Suppressor macrophage (primary cell): ENCODE measurements at places on chromosomes 4 and X.

GRCh38 chr4:113979905-113980615 lies 613 bp upstream of the ARSJ start:
- DNase-seq, result no peak

DNA sequence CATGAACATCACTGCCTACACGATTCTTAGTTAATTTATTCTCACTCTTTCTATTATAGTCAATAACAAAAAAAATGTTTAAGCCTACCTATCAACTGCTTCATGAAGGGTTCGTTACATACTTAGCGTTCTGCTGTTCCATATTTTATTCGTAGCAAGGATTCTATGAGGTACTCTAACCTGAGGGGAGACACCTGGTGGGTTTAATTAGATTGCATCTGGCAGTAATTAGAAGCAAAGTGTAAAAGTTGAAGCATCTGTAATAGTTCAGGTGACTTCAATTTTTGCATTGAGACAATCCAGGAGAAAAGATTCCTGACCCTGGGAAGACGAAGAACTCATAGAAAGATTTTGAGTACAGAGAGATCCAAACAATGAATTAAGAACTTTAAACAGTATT lies 1655.8 kb upstream of the TENM3 start:
- DNase-seq, result no peak

DNA sequence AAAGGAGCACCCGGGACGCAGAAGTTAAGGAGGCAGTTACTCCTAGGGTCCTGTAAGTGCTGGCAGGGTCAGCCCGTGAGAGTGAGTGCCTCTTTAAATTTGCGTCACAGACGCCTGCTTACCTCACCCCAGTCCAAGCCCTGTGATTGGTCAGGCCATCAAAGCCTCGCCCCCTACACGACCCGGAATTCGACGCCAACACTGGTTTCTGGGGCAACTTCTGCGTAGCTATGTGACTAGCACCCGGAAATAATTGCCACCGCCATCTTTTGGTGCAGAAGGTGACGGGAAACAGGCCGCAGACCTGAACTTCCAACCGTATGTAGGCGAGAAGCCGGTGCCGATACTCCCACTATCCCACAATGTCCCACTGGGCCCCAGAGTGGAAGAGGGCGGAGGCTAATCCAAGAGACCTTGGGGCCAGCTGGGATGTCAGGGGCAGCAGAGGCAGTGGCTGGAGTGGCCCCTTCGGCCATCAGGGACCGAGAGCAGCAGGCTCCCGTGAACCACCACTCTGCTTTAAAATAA lies at the start of gene DDX53:
Gene DDX53 (plus strand): TSS at position 265 of the 528 bp plus-strand sequence. CDS start 98 bp downstream, at position 363.
- DNase-seq, result no peak

- DNase-seq, result no peak
Measured at GRCh38 chrX:67564475-67564874, 20.7 kb downstream of the AR start.

- peak; percentile 39 for DNase-seq
Measured at GRCh38 chrX:110286106-110286505, 31.8 kb downstream of the AMMECR1 start.

DNA sequence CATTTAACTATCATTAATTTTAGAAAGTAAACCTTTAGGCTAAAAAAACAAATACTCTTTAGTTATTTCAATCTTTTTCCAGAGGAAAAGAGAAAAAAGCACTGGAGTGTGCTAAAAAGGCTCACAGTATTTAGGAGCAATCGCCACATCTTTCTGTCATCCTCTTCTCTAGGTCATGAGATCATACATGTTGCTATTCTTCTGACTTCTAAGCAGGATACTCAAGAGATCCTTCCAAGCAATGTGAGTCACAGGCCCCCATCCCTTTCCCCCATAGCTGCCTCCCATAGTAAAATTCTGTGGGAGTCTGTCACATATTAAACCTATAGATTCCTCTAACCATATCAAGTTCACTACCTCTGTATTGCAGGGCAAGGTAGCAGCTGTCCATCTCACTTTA lies 7.7 kb downstream of the EDNRA start:
- no peak for DNase-seq

- DNase-seq, result no peak
Measured at GRCh38 chr4:103498161-103499070, 221.4 kb downstream of the TACR3 start.

GRCh38 chrX:13816643-13817627 lies at the start of gene GPM6B:
GPM6B (minus strand) TSS chrX:13817093; CDS start chrX:13816904, 189 bp downstream.
- DNase-seq, result no peak

DNA sequence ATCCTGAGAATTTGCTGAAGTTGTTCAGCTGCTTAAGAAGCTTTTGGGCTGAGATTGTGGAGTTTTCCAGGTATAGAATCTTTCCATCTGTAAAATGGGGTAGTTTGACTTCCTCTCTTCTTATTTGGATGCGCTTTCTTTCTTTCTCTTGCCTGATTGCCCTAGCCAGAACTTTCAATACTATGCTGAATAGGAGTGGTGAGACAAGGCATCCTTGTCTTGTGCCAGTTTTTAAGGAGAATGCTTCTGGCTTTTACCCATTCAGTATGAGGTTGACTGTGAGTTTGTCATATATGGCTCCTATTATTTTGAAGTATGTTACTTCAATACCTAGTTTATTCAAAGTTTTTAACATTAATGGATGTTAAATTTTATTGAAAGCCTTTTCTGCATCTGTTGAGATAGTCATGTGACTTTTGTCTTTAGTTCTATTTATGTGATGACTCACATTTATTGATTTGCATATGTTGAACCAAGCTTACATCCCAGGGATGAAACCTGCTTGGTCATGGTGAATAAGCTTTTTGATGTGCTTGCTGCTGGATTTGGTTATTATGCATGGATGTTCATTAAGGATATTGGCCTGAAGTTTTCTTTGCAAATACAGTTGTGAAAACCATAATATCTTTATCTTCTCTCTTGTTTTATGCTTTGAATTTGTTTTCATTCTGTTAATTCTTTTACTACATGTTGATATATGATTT lies 573.8 kb upstream of the NDST4 start:
- no peak for DNase-seq

GRCh38 chrX:16601885-16602284 lies 48.1 kb upstream of the S100G start:
- no peak for DNase-seq

GRCh38 chr4:137538526-137538925 lies 6.2 kb upstream of the PCDH18 start:
- no peak for DNase-seq
